T-helper 22 cell (primary cell): ENCODE measurements at places on chromosomes 4 and X.
A peak's percentile ranks its signal among the peaks of the same experiment; 100 is the strongest.

GRCh38 chrX:53093748-53094581 lies at the start of gene KANTR:
KANTR (plus strand) TSS chrX:53094142; CDS start chrX:53124273, 30,131 bp downstream.
- peak; percentile 75 for DNase-seq

GRCh38 chr4:109419679-109420078 lies 13.9 kb upstream of the SEC24B start:
- no peak for DNase-seq

- no peak for DNase-seq
Measured at GRCh38 chrX:66050140-66050569, 10.3 kb upstream of the VSIG4 start.

DNA sequence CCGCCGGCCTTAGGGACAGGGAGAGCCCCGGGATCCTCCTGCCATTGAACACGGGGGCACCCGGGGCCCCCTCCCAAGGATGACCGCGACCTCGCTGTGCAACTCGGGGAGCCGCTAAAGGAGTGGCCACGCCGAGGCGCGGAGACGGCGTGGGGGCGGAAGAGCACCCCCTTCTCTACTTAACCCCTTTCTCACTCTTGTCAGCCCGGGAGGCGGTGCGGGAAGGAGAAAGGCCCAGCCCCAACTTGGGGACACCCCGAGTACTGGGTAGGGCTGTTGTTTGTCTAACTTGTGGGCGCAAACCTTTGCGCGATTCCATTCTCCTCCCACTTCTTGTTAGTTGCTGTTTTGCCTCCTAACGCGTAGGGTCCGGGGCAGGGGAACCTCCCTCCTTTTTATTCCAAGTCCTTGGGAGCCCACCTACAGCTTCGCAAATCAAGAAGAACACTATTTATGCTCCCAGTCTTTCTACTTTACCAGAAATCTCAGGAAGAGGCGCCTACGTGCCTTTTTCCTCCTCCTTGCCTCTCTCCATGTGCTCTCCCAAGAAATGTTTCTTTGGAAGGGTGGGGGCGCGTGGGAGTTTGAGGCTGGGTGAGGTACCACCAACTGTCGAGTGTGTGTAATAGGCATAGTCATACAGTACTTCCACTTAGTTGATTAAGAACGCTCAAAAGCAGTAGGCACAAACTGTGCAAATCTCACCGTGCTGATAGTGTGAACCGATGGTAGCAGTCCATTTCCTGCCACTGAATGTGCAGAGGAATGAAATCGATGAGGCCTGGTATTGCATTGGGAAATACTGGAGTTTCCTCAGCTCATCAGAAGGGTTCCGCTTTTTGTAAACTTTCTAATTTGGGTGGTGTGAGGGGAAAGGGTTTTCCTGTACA lies 813 bp downstream of the DIAPH2 start:
- peak; percentile 8 for DNase-seq

- DNase-seq, result no peak
Measured at GRCh38 chrX:116009861-116010710, 160.5 kb upstream of the AGTR2 start.

- DNase-seq, result no peak
Measured at GRCh38 chr4:110364911-110365520, 110.9 kb upstream of the ENPEP start.

GRCh38 chr4:122733787-122734120 lies 1.2 kb downstream of the BBS12 start:
- DNase-seq, result no peak

GRCh38 chr4:110091434-110092140 lies 106.8 kb downstream of the ELOVL6 start:
- DNase-seq, result no peak

GRCh38 chrX:140431521-140431920 lies 73.3 kb downstream of the SOX3 start:
- DNase-seq, result no peak

GRCh38 chrX:11913001-11913400 lies 155.0 kb downstream of the MSL3 start:
- no peak for DNase-seq

GRCh38 chrX:150680974-150681373 lies 12.2 kb upstream of the MTMR1 start:
- no peak for DNase-seq

- no peak for DNase-seq
Measured at GRCh38 chr4:3335385-3335784, 42.6 kb downstream of the RGS12 start.

DNA sequence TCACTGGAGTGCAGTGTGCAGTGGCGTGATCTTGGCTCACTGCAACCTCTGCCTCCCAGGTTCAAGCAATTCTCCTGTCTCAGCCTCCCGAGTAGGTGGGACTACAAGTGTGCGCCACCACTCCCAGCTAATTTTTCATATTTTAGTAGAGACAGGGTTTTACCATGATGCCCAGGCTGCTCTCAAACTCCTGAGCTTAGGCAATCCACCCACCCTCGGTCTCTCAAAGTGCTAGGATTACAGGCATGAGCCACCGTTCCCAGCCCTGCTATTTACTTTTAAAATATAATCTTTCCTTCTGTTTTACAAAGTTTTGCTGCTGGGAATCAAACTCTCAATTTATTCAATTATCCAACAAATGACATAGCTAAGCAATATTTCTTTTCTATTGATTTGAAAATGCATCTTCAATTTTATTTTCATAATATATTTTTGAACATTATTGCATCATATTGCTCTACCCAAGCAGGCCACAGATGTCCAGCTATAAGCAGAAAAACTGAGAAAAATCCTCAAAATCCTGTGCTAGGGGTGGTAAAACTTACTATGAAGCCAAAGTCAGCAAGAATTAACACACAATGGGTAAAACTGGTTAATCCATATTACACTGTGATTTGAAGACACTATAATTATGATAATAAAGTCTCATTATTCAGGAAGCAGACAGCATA lies 5.2 kb downstream of the TIFA start:
- DNase-seq, result no peak

DNA sequence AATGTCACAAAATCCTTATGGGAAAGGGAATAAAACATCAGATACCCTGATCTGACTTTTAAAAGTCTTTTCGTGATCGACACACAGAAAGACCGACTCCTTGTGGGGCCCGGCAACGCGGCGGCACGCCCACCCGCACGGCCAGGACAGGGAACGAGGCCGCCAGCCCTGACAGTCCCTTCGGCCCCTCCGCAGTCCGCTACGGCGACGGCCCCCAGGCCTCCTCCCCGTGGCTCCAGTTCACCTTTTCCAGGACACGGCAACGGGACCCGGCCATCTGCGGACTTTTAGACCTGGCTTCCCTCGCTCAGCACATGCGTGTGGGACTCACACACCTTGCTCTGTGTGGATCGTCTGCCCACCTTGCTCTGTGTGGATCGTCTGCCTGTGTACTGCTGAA lies 33.6 kb upstream of the GTPBP6 start:
- no peak for DNase-seq

GRCh38 chr4:110041735-110042134 lies 129.1 kb downstream of the EGF start:
- DNase-seq, result no peak

- DNase-seq, result no peak
Measured at GRCh38 chr4:171583790-171584189, 229.4 kb upstream of the GALNTL6 start.

- no peak for DNase-seq
Measured at GRCh38 chr4:76011700-76012387, 4.5 kb upstream of the CXCL9 start.

DNA sequence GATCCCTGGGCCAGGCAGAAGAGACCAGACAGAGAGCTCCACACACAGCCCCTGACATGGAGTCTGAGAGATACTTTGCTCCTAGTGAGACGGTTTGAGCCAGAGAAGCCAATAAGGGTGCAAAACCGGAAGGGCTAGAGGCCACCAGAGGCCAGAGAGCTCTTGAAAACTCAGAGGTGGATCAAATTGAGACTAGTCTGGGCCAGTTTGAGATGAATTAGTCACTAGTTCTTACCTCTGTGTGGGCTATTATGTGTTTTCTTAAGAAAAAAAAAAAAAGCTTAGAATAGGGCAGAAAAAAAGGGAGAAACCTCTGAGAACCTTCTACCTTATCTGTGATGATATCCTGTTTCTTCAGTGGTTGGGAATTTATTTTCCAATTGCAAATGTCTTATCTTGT lies 110.4 kb upstream of the EDNRA start:
- DNase-seq, result no peak

GRCh38 chrX:107677501-107677901 lies 49.2 kb downstream of the PRPS1 start:
- no peak for DNase-seq

DNA sequence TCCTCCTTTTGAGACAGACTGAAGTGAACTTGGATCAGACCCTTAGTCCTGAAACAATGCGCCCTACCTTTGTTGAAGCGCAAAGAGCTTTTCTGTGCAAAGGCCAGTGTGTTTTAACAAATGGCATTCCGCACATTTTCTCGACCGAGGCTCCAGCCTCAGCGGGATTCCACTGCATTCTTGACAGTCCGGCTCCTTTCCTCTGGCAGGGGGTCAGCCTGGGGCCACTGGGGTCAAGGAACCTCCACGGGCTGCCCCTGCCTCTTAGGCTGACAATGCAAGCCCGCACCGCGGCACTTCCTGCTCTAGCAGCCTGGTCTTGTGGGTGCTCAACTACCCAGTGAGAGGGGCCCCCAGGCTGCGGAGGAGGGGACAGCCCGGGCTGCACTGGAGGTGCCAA lies 47.2 kb upstream of the TFDP3 start:
- DNase-seq, result no peak

- DNase-seq, result no peak
Measured at GRCh38 chrX:46912603-46913491, 626 bp downstream of the JADE3 start.

DNA sequence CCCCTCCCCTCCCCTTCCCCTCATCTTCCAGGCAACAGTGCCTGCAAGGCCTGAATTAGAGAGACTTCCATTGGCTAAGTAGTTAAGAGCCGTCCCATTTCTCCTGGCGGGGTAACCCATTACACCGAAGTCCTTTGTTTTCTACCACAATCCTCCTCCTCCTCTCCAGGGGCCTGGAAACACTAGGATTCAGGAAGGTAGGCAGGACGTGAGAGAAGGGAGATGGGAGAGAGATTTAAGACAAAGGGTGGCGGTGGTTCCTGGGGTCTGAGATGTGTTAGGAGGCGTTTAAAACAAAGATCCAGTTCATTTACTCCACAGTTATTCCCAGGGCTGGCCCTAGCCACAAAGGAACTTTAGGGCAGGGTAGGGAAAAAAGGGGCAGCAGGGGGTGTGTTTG lies 28.0 kb downstream of the NYX start:
- no peak for DNase-seq

- DNase-seq, result no peak
Measured at GRCh38 chr4:150368667-150369066, 213.3 kb upstream of the MAB21L2 start.

- DNase-seq, result no peak
Measured at GRCh38 chr4:9800848-9801247, 19.4 kb downstream of the DRD5 start.

- DNase-seq, result no peak
Measured at GRCh38 chr4:113317523-113317922, 268.1 kb downstream of the ANK2 start.

GRCh38 chrX:72268597-72269365 lies 8.3 kb downstream of the RPS4X start:
- DNase-seq, result no peak
